Ovary (tissue), 10 donors: ENCODE measurements at places on chromosomes 13 and 19. TPM values are rescaled to one million over a fixed set of nuclear protein-coding genes. Genes with fewer than 3 reads are reported as not detected.

Gene ZMYM5
- 10.3 TPM for polyA plus RNA-seq

Gene ZNF208
- polyA plus RNA-seq: 1.3 TPM

Gene KLK14
- 0.10 TPM for polyA plus RNA-seq

Gene SHC2
- 0.62 TPM for polyA plus RNA-seq

Gene TEX26
- 0.45 TPM for polyA plus RNA-seq

Gene LGALS14
- polyA plus RNA-seq: not detected

Gene ZNF440
- polyA plus RNA-seq: 3.0 TPM

Gene SYT5
- polyA plus RNA-seq: not detected

Gene FPR1
- 1.1 TPM for polyA plus RNA-seq

Gene EDNRB
- 14.8 TPM for polyA plus RNA-seq

Gene WDR87
- polyA plus RNA-seq: not detected

Gene TMEM86B
- 3.0 TPM for polyA plus RNA-seq

Gene ZNF382
- polyA plus RNA-seq: 3.0 TPM

Gene ZNF230
- 3.5 TPM for polyA plus RNA-seq

Gene RXFP2
- polyA plus RNA-seq: 0.63 TPM

- DNase-seq: no peak
These were observed 14.0 kb downstream of the GRAMD1A start for GRCh38 chr19:35013820-35014754.

DNA sequence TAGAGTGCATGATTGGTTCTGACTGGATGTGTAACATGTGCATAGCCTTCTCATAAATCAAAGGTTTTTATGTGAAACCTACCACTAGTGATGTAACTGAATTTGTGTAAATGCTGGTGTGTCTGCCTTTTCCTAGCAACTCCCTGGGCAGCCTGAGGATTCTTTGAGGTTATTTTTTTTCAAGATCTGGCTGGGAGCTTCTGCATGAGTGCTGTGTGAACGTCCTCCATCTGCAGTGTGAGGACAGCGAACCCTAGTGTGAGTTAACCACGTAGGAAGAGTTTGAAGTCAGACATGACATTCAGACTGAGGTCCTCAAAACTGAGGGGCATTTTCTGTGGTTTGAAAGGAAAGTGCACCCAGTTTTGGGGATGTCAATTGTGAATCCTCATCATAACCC, 39.9 kb downstream of the DPRX start:
- no peak for DNase-seq

DNA sequence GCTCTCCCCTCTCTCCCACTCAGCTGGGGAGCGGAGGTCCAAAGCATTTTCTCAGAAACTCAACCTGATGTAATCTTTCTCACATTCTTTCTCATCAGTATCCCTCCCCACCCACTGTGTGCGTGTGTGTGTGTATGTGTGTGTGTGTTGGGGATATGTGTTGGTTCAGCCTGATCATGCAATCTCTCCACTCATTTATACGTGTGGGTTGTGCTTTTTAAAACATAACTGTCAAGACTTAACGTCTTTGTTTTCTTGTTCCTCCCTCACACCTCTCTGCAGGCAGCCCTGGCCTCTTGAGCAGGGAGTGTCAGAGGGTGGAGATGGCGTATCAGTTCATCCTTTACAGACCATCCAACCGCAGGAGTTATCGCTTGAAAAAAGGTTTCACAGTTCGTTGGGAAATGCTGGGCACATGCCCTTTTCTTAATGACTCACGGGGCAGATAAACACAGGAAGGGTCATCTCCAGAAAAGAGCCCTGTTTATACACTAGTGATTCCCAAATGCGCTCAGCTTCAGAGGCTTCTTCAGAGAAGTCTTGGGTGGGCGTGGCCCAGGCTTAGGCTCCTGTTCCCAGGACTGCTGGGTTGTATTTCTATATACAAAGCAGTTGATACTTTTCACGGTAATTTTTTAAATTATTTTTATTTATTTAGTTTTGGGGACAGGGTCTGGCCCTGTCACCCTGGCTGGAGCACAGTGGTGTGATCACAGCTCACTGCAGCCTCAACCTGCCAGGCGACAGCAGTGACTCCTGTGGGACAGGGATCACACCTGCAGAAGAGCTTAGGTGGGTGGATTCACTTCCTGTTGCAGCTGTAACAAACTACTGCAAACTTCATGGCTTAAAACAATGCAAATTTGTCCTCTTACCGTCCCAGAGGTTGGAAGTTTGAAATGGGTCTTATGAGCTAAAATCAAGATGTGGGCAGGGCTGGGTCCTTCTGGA, 60.3 kb downstream of the CCDC70 start:
- DNase-seq: no peak

DNA sequence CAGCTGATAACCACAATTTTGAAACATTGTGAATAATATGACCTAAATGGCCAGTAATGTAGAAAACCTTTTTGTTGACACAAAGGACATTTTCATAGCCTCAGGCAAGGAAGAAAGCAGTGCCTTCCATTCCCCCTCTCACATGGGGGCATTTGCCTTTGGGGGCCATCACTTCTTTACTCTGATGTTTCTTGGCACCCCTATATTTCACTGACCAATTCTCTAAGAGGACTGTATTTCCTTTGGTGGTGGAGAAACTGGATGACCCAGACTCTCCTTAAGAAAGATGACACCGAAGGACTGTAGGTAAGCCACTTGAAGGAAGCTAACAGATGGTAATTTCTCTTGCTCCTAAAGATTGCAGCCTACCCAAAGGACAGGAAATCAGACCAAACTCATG, 254.6 kb downstream of the DCLK1 start:
- no peak for DNase-seq

GRCh38 chr19:566403-566802, 6.0 kb upstream of the BSG start:
- peak; percentile 78 for DNase-seq

GRCh38 chr13:37984357-37984756, 114.8 kb upstream of the TRPC4 start:
- DNase-seq: no peak

- no peak for DNase-seq
These were observed 4.4 kb upstream of the ELL start for GRCh38 chr19:18526316-18526715.

DNA sequence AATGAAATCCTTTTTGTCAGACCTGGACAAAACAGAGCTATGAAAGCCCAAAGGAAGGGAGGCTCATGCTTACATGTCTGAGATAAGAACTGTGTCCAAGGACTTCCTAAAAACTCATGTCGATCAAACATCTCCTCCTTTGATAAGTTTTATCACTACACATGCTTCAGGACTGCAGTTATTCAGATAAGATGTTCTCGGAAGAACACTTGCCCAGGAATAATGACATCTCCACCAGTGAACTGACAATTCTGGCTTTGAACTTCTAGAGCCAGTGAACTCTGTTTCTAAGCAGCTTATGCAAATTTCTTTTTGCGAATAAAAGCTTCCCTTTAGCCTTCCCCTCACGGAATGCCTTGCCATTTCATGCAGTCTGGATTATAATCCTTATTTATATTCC, 561.6 kb downstream of the TBC1D4 start:
- no peak for DNase-seq

- no peak for DNase-seq
These were observed 45.6 kb upstream of the RAP2A start for GRCh38 chr13:97388373-97388772.

GRCh38 chr13:109667807-109668291, 118.5 kb downstream of the IRS2 start:
- DNase-seq: no peak

DNA sequence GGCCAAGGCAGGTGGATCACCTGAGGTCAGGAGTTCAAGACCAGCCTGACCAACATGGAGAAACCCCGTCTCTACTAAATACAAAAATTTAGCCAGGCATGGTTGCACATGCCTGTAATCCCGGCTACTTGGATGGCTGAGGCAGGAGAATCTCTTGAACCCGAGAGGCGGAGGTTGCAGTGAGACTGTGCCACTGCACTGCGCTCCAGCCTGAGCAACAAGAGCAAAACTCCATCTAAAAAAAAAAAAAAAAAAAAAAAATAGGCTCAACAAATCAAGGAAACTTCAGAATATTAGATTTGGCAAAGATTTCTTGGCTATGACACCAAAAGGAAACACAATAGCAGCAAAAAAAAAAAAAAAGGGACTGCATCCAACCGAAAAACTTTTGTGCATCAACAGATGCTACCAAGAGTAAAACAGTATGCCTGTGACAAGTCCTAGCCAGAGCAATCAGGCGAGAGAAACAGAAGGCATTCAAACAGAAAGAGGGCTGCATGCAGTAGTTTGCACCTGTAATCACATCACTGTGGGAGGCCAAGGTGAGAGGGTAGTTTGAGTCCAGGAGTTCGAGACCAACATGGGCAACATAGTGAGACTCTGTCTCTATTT, 23.8 kb downstream of the ZNF160 start:
- no peak for DNase-seq

DNA sequence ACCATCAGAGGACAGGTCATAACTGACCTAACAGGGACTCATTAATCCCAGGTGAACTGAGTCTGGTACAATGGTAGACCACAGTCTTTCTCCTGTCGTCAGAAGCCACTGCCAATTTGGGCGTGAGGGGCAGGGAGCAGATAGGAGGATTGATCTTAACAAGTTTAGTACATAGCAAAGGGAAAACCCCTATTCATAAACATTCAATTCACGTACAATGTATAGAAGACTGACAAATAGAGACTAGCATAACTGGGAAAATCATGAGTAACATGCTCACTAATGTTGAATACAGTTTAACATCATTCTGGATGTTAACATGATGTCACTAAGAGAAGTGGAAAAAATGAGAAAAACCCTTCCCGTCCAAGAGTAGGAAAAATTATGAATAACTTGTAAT, 54.1 kb downstream of the SLC7A1 start:
- DNase-seq: no peak

DNA sequence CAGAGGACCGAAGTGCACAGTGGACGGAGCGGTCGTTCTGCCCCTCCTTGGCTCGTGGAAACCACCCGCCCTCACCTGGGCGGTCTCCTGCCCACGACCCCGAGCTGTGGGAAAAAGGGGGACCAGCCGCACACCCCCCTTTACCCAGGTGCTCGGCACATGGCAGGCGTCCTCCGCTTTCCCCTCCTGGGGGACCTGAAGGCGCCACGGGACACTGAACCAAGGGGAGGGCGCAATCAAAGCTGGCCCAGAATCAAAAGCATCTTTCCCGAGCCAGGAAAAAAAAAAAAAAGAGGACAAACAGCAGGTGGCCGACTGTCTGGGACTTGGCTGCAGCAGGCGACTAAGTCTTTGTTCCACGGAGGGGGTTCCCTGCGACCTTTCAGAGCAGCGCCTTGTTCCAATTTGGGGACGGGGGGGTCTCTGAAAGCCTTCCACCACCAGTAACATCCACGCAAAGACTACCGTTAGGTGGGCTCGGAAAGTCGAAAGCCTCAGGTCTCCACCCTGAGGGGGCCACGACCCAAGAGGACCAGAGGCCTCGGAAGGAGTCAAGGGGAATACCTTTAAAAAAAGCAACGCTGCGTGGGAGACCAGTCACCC, 1.1 kb downstream of the MBD3 start:
- no peak for DNase-seq

GRCh38 chr13:113645329-113645728, 12.7 kb downstream of the ATP4B start:
- DNase-seq: no peak

GRCh38 chr13:102913914-102914313, 68.1 kb downstream of the ERCC5 start:
- DNase-seq: no peak

DNA sequence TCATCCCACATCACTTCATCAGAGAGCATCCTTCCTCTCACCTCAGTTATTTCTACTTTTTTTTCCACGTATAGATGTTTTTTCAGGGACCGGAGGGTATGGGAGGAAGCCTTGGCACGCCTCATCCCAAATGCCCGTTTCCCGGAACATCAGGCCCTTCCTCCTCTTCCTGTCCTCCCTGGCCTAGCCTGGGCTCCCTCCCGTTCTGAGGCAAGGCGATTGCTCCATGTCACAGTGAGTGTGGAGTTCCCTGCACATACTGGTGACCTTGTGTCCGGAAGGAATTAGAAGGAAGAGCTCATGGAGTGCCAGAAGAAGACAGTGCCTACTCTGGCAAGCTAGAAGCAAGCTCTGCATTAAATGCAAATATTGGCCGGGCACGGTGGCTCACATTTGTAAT, 1.1 kb upstream of the ZNF627 start:
- no peak for DNase-seq

- DNase-seq: no peak
These were observed 1410.1 kb upstream of the ATXN8OS start for GRCh38 chr13:68697551-68697950.

GRCh38 chr13:110560601-110561343, 750 bp downstream of the RAB20 start:
- DNase-seq: no peak

DNA sequence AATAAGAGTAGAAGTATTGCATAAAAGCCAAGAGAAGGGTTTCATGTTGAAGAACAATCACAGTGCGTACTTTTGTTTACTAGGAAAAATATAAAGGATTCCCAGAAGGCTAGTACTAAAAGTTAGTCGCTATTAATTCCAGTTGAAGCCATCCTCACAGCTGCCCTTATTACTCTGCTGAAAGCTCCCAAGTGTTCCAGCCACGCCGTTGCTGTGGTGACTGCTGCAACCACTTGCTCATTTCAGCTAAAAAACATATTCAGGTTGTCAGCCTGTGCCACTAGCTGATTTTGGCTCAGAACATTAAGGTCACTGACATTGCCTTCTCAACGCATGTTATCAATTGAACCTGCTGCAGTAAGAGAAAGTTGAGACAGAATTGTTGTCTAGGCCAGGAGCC, 87.1 kb upstream of the FNDC3A start:
- no peak for DNase-seq

DNA sequence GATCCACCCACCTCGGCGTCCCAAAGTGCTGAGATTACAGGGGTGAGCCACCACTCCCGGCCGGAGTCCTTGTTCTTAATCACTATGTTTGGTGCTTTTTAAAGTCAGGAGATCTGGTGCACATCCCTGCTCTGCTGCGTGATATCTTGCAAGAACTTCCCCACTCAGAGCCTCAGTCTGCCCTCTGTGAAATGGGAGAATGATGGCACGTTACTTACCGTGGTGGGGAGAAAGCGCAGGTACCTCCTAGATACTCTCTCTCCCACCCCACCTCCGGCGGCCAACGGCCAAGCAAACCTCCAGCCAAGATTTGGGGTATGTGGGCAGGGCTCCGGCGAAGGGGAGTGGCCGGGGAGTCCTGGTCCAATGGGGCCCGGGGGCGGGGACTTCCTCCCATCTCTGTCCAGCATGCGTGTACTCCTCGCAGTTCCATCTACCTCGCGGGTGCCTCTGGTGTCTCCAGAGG, at the start of gene RYR1:
Gene RYR1 (plus strand): TSS at position 424 of the 466 bp plus-strand sequence. CDS start 139 bp downstream, outside the sequence.
- no peak for DNase-seq

DNA sequence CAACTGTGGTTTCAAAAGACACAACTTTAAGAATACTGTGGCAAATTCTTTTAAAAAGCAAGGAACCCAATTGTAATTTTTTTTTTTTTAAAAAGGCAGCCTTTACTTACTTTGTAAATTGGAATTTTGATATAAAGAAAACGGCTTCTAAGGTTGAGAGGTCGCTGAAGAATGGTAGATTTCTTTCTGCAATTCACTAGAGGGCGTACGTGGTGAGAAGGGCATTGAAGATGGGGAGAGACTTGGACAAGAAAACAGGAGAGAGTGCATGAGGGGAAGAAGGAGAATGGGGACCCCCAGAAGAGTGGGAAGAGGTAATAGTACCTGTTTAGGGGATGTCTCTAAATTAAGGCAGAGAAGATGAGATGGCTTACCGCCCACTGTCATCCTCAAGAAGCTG, 33.5 kb upstream of the PABPC3 start:
- no peak for DNase-seq

GRCh38 chr19:6714749-6715555, 5.5 kb downstream of the C3 start:
- peak; percentile 2 for DNase-seq
